ENCODE measurements at places on chromosomes 12 and 14.

DNA sequence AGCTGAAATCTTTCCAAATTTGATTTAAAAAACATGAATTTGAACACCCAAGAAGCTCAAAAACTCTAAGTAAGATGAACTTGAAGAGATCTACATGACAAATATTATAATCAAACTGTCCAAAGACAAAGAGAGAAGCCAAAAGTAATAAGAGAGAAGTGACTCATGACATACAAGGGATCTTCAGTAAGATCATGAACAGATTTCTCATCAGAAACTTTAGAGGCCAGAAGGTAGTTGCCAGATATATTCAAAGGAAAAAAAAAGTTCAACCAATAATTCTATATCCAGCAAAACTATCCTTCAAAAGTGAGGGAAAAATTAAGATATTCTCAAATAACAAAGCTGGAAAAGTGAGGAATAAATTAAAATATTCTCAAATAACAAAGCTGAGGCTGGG lies 35.1 kb upstream of the MMP19 start:
- no peak for DNase-seq

DNA sequence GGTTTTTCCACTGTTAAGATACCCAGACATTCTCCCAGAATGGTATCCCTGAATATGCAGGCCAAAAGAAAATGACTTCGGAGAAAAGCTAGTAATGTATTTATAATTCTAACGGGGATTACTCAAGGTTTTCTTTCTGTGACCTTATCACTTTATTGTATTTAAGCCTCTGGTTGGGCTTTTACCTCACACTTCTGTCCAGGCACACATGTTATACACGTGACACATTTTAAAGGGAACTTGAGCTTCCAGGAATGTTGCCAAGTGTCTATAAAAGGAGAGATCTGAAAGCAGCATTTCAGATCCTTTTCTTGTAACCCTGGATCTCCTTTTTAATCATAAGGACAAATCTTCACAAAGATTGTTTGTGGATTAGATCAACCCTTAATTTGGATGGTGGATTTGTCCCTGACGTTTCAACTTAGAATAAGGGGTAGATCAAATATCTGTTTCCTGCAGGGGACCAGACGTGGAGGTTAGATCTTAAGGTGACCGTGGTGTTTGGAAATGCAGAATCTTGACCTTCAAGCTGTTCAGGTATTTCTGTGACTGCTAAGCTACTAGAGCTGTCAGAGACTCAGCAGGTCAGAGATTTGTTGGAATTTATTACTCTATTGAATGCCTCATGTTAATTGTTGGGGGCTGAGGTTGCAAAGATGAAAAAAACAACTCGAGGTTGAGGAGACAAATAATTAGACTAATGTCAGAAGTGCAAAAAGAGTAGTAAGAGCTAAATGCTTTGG lies 1.5 kb downstream of the CIPC start:
- DNase-seq, result no peak

DNA sequence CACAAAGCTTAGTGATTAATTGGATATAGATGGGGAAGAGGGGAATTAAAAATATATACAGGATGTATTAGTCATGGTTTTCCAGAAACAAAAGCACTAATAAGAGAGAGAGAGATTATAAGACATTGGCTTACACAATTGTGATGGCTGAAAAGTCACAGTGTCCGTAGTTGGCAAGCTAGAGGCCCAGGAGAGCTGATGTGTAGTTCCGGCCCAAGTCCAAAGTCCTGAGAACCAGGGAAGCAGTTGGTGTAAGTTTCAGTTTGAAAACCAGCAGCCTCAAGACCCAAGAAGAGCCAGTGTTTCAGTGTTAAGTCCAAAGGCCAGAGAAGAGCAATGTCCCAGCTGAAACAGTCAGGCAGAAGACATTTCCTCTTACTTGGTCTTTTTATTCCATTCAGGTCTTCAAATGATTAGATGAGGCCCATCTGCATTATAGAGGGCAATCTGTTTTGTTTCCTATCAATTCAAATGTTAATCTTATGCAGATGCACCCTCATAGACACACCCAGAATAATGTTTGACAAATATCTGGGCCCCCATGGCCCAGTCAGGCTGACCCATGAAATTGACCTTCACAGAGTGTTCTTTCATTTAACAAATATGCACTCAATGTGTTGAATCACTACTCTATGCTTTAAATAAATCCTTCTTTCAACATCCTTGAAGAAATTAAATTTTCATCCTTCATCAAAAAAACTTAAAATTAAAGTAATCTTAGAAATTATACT lies 67.2 kb upstream of the DIO2 start:
- DNase-seq, result no peak

DNA sequence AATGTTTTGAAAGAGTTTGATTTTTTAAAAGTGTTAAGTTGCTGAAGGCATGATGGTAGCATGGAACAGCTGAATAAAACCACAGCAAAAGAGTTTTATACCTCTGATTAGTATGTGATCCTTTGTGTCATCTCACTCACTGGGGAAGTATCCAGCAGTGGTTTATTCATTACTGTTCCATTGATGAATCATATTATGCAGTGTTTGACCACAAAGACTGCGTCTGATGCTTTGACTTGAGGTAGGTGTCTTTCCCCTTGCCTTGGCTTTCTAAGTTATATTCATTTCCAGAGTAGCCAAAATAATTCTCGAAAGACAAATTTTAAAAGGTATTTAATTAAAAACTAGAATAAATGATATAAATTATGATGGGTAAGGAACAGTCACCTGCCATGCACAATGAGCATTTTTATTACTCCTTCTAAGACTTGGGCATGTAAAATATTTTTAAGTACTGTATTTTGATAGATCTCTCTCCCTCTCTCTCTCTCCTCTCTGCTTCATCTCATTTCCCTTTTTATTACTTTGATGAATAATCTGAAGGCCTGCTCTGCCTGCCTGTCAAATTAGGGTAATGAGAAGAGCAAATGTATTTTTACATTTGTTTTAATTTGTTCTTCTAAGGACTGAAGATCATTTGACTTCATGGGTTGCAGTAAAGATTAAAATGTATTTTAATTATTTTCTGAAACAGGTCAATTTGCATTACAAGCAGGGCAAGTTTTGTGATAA lies 164.9 kb downstream of the NAV3 start:
- DNase-seq, result no peak

DNA sequence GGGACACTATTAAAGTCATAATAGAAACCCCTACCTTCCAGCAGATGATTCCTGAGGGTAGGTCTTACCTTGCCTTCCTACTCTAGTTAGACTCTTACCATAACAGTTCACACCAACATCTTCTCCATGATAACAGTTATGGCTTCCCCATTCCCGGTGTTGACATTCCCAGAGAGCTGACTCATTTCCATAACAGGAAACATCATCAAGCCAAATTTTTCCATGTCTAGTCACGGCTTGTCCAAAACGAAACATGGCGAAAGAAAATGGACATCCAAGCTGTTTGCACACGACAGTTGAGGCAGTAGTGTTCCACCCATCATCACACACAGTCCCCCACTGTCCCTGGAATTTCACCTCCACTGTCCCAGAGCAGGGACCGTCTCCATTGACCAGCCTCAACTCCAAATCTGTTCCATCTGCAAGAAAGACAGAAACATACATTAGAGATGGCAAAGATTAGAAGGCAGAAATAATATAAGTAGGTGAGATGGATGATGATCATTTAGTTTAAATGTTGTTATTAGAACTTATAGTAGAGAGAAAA lies 10.6 kb downstream of the CD163L1 start:
- DNase-seq, result no peak

DNA sequence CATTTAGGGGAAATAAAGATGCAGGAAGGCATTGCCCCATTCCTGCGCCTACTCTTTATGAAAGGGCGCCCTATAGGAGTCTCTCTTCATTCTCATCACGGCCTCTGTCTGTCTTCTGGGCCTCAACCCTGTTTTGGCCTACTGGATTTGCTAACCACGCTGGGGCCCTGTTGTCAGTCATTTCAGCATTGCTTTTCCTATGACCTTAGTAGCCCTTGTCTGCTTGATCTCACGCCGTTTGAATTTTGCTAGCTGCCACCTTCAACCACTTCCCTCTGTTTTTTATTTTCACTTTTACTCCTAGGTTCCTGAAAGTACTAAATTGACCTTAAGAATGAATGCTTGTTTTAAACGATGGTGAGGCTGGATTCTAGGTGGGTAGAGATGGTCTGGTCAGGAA lies 139.0 kb downstream of the SYNE2 start:
- DNase-seq, result no peak
